ENCODE measurements at places on chromosomes 7 and 10.

DNA sequence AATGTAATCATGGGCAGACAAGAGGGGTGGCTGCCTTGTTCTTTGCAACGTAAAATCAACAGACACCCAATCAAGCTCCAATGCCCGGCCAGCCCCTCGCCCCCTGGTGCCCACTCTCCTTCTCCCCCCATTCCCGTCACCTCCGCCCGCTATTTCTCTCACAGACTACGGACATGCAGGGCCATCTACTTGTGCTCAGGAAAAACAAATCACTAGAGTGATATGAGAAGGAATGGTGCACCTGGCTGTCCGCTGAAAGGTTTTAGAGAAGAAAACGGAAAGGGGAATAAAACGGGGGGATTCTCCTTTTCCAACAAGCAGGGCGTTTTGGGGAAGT lies 396 bp downstream of the GRM8 start:
- DNase-seq: no peak

GRCh38 chr7:78993341-78993740 lies 460.1 kb downstream of the MAGI2 start:
- DNase-seq: no peak

DNA sequence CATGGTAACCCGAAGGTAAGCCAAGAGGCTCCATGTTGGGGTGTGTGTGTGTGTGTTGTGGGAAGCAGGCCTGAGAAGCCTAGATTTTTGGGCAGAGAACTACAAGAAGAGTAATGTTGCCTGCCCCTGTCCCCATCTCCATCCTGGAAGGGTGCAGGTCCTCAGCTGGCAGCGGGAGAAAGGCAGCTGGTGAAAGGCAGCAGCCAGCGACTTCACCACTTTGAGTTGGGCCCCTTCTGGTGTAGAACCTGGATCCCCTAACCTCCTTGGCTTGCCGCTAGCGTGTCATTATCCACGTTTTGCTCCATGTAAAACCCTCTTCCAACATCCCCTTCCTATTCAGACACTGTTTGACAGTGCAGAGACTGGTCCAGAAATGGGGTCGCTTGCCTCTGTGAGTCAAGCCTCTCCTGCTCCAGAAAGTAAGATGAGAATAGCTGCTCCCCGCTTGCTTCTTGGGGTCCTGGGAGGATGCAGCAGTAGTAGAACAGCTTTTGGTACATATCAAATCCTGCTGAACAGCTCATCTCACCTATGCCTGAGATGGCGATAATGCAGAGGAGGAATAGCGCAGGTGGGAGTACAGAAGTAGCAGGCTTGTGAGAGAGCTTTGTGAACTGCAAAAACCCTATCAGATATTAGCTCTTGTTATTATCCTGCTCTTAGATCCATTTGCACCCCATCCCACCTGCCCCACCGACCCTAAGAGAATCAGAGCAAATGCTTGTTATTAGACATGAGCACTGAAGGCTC lies 22.1 kb upstream of the CDH23 start:
- no peak for DNase-seq

- DNase-seq: no peak
These were observed 44.4 kb upstream of the COMMD3 start for GRCh38 chr10:22271786-22272185.

- no peak for DNase-seq
These were observed 79.6 kb downstream of the TNS3 start for GRCh38 chr7:47502240-47502877.

DNA sequence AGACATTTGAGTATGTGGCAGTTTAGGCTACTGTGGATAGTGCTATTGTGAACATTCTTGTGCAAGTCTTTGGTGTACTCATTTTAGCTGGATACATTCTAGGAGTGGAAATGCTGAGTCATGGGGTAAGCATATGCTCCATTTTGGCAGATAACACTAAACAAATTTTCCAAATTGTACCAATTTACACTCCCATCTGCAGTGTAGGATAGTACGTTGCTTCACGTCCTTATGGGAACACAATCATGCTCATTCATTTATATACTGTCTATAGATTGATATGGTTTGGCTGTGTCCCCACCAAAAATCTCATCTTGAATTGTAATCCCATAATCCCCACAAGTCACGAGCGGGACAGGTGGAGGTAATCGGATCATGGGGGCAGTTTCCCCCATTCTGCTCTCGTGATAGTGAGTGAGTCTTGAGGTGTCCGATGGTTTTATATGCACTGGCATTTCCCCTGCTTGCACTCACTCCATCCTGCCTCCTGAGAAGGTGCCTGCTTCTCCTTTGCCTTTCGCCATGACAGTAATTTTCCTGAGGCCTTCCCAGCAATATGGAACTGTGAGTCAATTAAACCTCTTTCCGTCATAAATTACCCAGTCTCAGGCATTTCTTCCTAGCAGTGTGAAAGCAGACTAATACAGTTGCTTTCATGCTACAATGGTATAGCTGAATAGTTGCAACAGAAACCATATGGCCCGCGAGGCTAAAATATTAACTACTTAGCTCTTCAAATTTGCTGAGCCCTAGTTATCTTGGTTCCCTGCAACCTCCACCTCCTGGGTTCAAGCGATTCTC lies 25.6 kb downstream of the RNF216 start:
- DNase-seq: no peak

- DNase-seq: no peak
These were observed 130.4 kb downstream of the NRP1 start for GRCh38 chr10:33204031-33204430.

- no peak for DNase-seq
These were observed 52.6 kb upstream of the TMEM106B start for GRCh38 chr7:12158334-12159060.

- DNase-seq: peak; percentile 84
These were observed 1.4 kb upstream of the KLF6 start for GRCh38 chr10:3786295-3787015.

GRCh38 chr10:49187950-49188761 lies at the start of gene TMEM273:
Gene TMEM273, minus strand, starts transcription at chr10:49188391. Its CDS starts 55 bp downstream, at chr10:49188336.
- DNase-seq: peak; percentile 67

DNA sequence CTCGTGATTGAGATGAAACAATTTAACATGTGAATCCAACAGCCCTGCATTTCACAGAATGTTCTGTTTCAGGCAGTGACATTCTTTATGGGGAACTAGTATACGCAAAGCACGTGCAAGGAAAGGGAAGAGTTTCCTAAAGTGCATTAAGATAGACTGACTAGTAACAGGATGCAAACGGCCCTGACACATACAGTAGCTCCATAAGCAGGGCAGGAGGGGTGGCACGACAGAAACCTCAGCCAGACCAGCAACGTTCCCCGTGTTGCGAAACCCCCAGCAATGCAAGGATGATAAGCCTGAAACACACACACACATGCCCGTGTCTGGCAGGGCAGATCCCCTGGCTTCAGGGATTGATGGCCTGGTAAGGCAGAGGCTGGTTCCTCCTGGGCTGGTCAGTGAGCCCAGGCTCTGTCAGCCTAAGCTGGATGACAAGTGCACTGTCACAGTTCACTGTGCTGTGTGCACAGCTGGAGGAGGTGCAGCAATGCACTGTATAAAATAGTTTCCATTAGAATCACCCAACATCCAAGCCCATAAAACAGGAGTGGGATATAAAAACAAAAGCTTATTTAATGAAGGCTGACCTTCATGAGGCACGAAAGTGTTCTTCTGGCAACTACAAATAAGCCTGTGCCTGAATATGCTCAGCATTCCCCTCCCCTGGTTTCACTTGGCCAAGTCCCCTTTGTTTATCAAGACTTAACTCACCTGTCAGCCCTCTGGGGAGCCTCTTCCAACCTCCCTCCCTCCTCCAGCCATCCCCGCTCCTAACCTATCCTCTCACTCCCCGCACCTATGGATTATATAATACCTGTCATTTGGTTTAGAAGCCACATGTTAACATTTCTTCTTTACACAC lies 88.8 kb downstream of the GSAP start:
- DNase-seq: no peak

DNA sequence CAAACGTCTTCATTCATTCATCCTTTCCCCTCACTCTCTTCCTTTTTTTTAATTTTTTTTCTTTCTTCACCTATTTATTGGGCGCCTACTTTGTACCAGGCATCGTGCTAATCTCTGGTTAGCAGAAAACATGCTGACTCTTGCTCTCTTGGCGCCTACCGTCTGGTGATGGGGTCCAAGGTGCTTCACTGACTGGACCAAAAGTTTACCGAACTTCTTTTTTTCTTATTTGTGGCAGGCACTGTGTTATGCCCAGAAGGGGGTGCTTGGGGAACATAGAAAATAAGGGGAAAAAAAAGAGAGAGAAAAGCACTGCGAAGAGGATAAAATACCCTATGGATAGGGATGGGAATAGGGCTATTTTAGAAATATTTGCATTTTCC lies 505 bp upstream of the FAM204A start:
- DNase-seq: no peak
